ENCODE measurements at places on chromosomes 1 and 21.

DNA sequence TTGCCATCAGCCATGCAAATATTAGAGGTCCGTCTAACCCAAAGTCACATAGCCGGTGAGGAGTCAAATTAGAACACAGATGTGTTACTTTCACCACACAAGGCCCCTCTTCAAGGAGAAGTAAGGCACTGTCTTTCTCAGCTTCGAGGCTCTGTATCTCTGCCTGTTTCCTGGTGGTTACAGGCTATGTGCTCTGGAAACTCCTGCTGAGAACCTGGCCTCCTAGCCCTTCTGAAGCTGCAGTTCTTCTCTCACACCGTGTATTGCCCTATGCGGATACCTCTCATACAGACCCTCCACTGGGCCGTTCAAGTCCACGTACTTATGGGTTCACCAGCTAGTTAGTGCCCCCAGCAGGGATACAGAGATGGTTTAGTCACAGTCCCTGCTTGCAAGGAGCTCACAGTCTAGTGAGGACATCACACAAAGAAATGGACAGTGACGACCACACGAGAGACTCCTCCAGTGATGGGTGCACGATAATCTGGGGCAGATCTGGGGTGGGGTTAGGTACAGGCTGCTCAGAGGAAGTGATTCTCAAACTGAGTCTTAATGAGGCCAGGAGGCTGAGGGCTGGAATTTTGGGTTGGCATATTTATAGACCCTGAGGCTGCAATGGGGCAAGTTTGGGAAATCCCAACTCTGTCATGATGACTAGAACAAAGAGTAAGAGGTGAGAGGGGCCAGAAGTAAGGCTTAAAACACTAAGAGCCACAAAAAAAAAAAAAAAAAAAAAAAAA lies 22.8 kb upstream of the ELOA start:
- DNase-seq: no peak

DNA sequence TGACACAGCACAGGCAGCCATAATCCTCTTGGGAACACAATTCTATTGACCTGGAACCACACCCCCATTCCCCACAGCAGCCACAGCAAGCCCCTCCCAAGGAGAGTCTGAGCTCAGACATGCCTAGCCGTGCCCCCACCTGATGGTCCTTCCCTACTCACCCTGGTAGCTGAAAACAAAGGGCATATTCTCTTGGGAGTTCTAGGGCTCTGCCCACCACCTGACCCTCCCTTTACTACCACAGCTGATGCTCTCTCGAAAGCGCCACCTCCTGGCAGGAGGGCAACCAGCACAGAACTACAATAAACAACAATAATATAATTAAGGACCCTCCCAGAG lies 184.8 kb upstream of the COA6 start:
- DNase-seq: no peak

DNA sequence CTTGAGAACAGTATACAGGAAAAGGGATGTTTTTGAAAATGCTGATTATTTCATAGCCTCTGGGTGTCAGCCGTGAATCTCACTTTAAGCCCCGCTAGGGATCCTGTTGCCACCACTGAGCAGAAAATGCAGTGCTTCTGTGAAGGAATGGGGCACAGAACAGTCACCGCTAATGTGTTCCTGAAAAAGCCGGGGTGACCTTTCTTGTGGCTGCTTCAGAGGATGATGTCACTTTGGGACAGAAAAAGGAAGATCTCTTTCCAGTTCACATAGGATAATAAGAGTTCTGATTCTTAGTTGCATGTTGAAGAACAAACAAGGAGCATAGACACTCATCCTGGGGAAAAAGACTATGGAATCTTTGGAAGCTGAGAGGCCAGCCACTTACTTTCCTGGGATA lies 349.6 kb downstream of the DISC1 start:
- no peak for DNase-seq

- no peak for DNase-seq
These were observed 28.3 kb downstream of the DEGS1 start for GRCh38 chr1:224211206-224211962.

- no peak for DNase-seq
These were observed 16.8 kb downstream of the TNFSF4 start for GRCh38 chr1:173190101-173190936.

GRCh38 chr1:214332946-214333798 lies 52.2 kb downstream of the SMYD2 start:
- DNase-seq: no peak

- DNase-seq: no peak
These were observed 167.4 kb upstream of the COL11A1 start for GRCh38 chr1:103275725-103276124.

GRCh38 chr1:37438869-37439343 lies 35.5 kb upstream of the ZC3H12A start:
- DNase-seq: no peak

GRCh38 chr1:17998889-17999288 lies 108.7 kb upstream of the IGSF21 start:
- DNase-seq: no peak

- DNase-seq: no peak
These were observed 41.3 kb upstream of the UBE2U start for GRCh38 chr1:64162151-64162550.

DNA sequence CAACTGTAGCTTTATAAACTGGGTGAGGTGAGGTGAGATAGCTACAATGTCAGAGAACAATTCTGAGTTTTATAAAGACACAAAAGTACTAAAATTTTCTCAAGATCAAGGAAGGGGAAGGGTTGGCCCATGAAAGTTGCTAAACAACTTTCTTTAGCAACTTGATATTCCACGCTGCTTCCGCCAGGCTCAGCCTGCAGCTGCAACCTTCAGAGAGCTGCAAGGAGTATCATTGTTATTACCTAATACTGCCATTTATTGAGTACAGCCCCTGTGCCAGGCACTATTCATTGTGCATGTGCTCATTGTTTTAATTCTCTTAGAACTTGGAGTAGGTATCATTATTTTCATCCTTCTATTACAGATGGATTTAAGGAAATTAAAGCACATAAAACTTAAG lies 34.1 kb upstream of the SUCO start:
- no peak for DNase-seq

DNA sequence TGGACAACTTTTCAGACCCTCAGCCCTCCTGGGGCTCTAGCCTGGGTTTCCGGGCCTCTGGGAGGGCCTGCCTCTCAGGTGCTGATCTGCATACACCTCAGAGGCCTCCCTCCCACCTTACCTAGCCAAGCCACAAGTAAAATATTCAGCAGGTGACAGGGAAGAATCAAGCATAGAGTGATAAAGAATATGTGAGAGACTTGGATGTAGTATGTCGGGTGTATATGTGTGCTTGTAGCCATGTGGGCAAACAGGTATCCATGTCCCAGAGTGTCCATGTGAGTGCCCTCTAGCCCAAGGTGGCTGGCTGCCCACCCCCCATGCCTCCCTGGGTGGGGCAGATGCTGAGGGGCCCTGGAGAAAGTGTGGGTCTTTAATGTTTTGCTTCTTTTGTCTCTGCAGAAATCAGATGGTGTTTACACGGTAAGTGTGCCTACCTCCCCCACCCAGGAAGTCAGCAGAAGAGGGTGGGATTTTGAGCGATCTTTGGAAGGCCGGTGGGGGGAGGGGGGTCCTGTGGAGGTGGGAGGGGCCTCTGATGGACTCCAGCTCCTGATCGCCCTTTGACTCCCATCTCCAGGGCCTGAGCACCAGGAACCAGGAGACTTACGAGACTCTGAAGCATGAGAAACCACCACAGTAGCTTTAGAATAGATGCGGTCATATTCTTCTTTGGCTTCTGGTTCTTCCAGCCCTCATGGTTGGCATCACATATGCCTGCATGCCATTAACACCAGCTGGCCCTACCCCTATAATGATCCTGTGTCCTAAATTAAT lies 3.4 kb downstream of the FCER1G start:
- DNase-seq: no peak

DNA sequence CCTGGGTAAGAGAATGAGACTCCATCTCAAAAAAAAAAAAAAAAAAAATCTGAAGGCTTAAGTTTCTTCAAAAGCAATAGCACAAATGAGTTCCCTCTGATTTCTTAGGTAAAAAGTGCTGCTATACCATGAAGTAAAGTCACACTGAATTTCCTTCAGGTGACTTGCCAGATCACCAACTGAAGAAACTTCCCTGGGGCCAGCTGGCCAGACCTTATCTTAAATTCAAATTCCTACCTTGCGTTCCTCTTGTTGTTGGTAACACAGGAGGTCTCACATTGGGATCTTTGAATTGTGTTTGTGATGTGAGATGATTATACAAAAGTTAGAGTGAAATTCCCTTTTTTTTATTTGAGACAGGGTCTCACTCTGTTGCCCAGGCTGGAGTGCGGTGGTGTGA lies 11.8 kb downstream of the INAVA start:
- DNase-seq: no peak

GRCh38 chr1:48000883-48001282 lies 3.7 kb upstream of the TRABD2B start:
- no peak for DNase-seq

DNA sequence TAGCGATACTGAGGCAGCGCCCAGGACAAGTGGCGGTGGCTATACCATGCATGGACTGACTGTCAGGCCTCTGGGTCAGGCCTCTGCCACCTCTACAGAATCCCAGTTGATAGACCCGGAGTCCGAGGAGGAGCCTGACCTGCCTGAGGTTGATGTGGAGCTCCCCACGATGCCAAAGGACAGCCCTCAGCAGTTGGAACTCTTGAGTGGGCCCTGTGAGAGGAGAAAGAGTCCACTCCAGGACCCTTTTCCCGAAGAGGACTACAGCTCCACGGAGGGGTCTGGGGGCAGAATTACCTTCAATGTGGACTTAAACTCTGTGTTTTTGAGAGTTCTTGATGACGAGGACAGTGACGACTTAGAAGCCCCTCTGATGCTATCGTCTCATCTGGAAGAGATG lies 3.2 kb upstream of the IL10RB start:
- DNase-seq: no peak

- no peak for DNase-seq
These were observed 14.5 kb upstream of the KCNA2 start for GRCh38 chr1:110620686-110621085.

DNA sequence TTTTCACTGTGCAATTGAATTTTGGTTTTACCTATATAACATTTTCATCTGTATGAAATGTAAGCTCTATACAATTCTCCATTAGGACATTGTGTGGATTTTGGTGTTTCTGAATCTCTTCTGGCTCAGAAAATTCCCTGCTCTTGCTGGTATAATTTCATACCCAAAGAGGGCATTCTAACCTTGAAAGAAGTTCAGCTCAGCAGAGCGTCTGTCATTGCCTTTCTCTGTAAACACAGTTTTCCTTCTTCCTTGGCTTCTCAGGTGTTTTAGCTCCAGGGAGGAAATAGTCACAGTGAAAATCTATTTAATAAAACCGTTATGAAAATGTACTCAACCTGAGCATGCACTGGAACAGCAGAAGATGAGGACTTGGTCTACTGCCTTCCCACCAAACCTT lies 16.0 kb downstream of the DISC1 start:
- DNase-seq: no peak

GRCh38 chr21:36835383-36835795 lies 131.1 kb downstream of the HLCS start:
- DNase-seq: no peak

DNA sequence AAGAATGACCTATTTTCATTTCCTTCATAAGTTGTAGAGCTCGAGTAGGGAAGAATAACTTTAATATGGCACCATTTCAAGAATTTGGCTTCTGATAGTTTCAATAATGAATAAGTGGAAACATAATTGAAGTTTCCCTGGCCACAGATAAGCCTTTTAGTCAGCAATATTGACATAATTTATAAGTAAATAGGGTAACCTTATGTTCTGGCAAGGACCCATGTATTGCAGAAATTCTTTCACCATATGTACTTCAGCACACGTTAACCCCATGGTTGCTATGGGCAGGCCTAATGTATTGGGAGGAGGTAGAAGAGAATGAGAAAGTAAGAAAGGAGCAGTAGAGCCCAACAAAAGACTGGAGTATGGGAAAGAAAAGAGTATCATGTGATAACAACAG lies 25.4 kb downstream of the MDM4 start:
- DNase-seq: no peak

GRCh38 chr21:20083336-20083735 lies 914.9 kb upstream of the NCAM2 start:
- DNase-seq: no peak

GRCh38 chr1:159775716-159776115 lies 5.0 kb upstream of the DUSP23 start:
- no peak for DNase-seq

DNA sequence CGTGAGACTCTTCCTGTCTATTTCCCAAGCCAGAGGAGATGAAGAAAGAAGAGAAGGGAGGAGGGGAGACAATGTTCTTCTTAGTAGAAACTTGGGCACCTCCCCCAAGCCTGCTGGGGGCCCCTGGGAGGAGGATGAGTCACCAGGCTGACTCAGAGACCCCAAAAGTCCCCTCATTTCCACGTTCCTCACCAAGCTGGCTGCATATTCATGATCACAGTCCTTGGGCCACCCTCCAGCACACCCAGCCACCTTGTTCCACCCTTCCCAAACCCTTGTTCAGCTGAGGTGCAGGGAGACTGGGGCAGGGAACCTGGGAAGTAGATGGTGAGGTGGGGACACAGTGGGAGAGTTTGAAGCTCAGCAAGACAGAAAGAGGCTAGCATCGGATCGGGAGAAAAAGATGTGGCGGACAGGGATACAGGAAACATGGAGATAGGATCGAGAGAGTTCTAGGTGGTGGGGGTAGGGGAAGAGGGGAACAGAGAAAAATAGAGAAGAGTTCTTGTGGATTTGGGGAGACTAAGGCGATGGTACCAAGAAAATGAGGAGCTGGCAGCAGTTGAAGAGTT lies 712 bp downstream of the RAB13 start:
- DNase-seq: no peak

GRCh38 chr1:65003316-65003664 lies 36.9 kb upstream of the JAK1 start:
- no peak for DNase-seq

- DNase-seq: no peak
These were observed 3.4 kb downstream of the DIRAS3 start for GRCh38 chr1:68046885-68047658.

DNA sequence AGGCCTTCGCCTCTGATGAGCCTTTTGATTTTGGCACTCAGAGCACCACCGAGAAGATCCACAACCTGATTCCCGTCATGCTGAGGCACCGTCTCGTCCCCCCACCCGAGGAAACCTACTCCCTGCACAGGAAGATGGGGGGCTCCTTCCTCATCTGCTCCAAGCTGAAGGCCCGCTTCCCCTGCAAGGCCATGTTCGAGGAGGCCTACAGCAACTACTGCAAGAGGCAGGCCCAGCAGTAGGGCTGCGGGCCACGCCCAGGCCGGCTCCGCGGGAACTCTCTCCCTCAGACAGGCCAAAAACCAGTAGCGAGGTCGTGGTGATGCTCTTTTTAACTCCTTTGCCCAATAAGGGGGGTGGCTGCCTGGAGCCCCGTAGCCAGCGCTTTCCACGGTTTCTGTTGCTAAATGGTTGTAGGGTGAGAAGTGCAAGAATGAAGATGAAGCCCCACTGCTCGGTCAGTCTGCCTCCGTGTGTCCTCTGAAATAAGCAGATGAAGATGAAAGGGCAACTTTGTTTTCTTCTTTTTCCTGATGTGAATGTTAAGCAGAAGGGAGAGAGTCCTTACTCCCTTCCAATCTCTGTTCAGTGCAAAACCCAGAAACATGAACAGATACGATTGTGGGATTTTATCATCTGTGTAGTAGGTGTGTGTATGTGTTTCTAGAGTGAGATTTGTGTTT lies 46.5 kb downstream of the COQ8A start:
- DNase-seq: no peak

GRCh38 chr1:203440771-203441170 lies 34.8 kb upstream of the PRELP start:
- DNase-seq: no peak

- DNase-seq: no peak
These were observed 5.5 kb downstream of the THBS3 start for GRCh38 chr1:155202198-155202597.

GRCh38 chr1:94318505-94319030 lies 81.2 kb upstream of the ARHGAP29 start:
- DNase-seq: no peak
